NCI-H460 (cell line): ENCODE measurements at places on chromosomes 16 and 17. TPM values are rescaled to one million over a fixed set of nuclear protein-coding genes. Genes with fewer than 3 reads are reported as not detected.

CTF1 gene
- total RNA-seq: 0.59 and 0.92 TPM in 2 replicates

KRTAP4-3 gene
- total RNA-seq: not detected in 2 replicates

ODAD4 gene
- 0.46 and 1.3 TPM in 2 replicates for total RNA-seq

TBKBP1 gene
- total RNA-seq: 2.7 and 5.3 TPM in 2 replicates

DNA sequence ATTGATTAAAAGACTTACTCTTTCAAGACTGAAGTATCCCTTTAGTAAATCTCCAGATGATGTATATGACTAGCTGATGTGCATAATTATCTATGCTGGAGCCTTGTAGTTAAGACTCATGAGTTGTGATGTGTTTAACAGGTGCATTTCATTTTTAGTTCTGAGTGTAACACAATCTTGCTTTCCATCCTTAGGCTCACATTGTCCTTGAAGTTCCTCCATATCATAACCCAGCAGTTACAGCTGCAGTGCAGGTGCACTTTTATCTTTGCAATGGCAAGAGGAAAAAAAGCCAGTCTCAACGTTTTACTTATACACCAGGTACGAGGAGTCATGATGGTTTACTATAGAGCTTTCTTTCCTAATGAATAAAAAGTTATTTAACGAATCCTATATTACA is 52.9 kb downstream of the ESRP2 start:
- DNase-seq: no peak

DNA sequence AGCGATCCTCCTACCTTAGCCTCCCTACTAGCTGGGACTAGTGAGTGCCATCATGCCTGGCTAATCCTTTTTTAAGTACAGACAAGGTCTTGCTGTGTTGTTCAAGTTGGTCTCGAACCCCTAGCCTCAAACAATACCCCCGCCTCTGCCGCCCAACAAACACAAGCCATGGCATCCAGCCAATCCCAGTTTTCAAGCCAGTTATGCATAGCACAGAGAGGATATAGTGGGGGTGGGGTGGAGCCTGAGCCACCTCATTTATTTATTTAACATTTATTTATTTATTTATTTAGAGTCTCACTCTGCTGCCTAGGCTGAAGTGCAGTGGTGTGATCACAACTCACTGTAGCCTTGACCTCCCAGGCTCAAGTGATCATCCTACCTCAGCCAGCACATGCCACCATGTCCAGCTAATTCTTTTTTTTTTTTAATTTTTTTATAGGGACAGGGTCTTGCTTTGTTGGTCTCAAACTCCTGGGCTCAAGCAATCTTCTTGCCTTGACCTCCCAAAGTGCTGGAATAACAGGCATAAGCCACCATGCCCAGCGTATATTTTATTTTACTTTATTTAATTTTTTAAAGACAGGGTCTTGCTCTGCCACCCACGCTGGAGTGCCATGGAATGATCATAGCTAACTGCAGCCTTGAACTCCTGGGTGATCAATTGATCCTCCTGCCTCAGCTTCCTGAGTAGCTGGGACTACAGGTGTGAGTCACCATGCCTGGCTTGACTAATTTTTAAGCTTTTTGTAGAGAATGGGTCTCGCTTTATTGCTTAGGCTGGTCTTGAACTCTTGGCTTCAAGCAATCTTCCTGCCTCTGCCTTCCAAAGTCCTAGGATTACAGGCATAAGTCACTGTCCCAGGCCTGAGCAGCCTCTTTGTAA is 26.2 kb upstream of the KLHL11 start:
- peak; percentile 35 for DNase-seq

DNA sequence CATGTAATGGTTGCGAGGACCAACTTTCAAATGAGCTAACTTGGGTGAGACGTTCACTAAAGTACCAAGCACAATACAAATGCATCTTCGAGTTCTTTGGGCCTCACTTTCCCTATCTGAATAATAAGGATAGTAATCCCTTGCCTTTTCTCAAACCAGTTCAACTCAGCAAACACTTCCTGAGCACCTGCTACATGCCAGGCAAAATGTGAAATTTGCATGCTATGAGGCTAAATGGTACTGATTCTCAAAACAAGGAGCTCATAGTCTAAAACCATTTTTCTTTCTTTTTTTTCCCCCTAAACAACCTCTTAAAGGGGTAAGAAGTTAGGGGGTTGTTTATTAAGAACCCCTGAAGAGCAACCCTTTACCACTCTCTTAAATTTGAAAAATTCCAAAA is 101.4 kb upstream of the HLF start:
- no peak for DNase-seq

DNA sequence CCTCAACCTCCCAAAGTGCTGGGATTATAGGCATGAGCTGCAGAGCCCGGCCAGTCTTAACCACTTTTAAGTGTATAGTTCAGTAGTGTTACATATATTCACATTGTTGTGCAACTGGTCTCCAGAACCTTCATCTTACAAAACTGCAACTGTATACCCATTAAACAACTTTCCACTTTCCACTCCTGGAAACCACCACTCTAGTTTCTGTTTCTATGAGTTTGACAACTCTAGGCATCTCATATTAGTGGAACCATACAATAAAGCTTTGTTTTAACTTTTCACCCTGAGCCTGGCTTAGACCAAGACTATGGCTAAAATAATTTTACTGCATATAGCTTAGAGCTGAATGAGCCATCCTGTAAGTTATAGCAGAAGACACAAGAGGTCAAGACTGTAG is 108.0 kb upstream of the GOT2 start:
- DNase-seq: no peak

- DNase-seq: no peak
Measured at GRCh38 chr16:1180549-1181403, 27.9 kb downstream of the CACNA1H start.

DNA sequence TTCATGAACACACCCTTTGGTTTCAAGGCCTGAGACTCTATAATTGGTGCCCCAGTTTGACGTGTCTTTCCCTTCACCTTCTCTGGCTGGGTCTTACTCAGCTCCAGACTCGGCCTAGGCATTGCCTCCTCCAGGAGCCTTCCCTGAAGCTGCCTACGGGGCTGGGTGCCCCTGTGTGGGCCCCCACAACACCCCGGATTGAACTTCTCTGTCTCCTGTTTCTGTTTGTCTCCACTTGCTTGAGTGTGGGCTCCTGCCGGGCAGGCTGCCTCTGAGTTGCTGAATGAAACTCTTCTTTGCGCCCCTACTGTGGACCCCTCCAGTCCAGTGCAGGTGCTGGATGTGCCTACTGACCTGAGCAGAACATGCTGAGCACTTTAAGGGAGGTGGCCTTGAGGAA is 2.3 kb upstream of the MPRIP start:
- DNase-seq: no peak

DNA sequence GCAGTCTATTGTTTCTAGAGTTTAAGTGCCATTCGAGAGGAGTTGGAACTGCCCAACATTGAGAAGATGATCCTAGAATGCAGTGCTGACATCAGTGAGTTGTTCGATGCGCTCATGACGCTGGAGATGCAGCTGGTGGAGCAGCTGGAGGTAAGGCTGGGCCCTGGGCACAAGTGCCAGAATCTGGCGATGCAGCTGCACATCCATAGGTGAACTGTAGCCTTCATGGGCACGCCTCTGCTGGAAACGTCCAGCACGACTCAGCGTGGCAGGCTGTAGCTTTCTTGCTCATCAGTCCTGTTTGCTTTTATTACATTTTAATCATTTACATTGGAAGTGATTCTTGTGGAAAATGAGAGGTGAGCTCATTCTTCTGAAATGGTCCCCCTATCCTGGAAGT is 31.7 kb downstream of the DRC3 start:
- DNase-seq: no peak

GRCh38 chr17:14903854-14904253 is 361.3 kb downstream of the PMP22 start:
- DNase-seq: no peak

GRCh38 chr16:53950677-53951076 is 246.7 kb downstream of the FTO start:
- no peak for DNase-seq

- no peak for DNase-seq
Measured at GRCh38 chr16:71880176-71880575, 3.8 kb downstream of the ZNF821 start.

DNA sequence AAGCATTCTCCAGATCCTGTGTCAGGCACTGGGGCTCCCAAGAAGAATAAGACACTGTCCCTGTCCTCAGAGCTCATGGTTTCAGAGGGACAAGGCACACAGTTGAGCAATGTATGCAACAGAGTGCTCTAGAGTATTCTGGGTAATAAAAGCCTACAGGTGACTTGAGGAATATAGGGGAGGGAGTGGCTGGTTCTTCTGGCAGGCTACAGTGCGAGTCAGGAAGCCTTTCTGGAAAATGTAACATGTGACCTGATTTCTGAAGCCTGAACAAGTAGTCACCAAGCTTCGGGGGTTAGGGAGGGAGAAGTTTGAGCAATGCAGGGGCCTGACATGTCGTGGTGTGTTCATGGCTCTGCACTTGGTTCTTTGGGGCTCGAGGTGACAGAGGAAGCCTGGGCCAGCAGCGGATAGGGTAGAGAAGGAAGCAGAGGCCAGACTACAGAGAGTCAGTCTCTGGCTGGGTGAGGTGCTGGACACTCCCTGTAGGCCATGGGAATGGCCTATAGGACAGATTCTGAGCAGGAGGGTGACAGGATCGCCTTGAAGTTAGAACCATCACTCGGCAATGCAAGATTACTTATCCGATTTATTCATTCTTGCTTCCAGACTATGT is 16.0 kb upstream of the LRRC75A start:
- DNase-seq: no peak

GRCh38 chr17:79156463-79157095 is 82.0 kb downstream of the ENGASE start:
- no peak for DNase-seq

DNA sequence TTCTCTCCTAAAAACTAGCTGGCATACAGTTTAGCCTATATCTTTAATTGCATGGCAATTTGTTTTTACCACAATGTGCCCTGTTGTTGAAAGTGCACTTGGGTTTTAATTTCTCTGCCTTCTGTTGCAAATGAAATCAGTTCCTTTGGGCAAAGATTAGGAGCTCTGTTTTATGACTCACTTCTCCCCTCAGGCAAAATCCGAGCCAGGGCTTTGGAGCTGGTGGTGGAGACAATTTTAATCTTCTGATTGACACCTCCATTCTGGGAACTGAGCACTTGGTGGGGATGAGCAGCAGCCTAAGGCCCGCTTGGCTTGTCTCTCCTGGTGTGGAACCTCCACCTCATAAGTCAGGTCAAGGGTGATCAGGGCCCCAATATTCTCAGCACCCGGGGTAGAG is 13.3 kb upstream of the MYH8 start:
- DNase-seq: no peak

DNA sequence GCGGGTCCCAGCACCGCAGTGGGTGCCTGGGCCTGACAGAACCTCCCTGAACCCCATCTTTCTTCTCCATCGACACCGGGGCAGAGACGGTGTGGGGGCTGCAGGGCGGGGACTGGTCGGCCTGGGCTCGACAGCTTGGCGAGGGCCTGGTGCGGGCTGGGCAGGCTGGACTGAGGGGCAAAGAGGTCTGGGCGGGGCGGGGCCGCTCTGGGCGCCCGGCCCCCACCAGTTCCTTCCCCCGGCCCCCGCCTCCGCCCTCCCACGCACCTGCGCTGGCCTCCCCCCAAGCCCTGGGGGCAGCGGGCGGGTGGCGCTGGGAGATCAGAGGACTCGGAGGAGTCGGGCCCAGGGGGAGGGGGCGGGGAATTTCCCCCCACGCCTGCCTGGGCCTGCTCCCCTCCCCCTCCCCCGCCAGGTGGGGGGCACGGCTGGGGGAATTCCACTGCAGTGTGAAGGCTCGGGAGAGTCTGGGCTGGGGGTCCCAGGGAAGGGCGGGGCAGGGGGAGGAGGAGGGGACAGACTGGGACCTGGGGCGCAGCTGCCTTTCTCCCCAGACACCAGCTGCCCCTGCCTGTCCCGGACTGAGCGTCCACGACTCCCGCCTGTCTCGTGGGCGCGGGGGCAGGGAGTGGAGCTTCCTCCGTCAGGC is 877 bp upstream of the KREMEN2 start:
- DNase-seq: no peak

DNA sequence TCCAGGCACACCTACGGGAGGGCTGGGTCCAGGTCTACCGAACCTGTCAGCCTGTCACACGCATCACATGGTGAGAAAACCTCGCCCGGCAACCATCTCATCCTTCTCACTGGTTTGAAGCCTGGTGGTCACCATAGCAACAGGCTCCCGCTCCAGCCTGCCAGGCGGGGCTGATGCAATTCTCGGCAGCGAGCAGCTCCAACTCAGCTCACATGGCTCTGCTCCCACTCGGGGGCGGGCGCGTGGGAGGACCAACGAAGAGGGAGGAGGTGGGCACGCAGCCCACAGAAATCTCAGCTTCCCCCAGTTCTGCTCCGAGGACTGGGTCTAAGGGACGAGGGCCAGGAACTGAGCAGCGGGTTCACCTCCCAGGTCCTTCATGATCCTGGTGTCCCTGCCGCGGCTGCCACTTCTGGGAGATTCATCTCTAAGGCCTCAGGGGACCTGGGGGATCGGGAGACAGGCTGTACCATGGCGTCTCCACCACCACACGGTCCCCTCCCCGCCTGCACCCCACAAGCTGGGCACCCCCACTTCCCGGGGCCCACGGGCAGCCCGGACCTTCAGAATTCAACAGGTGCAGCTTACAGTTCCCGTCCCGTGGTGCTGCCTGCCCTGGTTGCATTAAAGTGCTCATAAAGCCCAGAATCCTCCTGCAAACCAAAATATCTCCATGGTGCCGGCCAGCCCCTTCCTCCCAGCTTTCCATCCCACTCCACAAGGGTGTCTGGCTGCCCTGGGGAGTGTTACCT is 25.8 kb downstream of the ABR start:
- DNase-seq: peak; percentile 40

DNA sequence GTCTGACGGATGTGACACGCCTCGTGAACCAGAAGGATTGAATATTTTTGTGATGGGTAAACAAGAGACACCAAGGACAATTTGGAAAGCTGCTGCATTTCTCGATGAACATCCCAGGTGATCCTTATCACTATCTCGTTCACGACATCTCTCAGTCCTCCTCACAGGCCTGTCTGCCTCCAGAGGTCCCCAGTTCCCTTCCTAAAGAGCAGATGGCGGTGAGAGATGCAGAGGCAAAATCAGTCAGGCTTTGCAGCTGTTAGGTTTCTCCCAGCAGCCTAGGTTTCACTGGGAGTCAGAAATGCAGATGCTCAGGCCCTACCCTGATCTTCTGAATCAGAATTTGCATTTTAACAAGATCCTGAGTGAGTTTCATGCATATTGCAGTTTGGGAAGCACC is 23.6 kb downstream of the SCPEP1 start:
- DNase-seq: no peak

DNA sequence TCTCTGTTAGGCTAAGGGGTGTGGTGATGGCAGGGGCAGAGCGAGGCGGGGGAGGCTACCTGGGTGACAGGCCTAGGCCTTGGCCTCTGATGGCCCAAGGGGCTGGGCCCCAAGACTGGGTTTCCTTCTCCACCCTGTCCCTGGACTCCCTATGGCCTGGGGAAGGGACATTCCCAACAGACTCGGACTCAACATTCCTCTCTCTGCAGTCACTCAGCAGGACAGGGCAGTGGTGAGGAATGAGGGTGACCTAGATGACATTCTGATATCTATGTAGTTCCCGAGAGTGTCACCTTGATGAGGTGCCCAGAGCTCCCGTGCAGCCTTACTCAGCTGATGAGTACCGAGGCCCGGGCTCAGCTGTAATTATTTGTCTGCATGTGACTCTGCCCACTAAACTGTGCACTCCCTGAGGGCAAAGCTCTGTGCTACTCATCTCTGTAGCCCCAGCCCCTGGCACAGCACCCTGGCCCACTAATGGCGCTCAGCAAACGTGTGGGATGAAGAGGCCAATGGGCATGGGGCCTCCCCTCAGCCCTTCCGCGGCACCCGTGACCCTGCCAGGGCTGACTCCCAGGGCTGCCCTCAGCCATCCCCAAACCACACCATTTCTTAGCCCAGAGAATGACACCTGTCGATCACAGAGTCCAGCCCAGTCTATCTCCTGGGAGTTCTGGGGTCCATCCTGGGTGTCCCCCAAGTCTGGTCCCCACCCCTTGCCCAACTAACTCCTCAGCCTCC is 2.2 kb downstream of the PLCD3 start:
- no peak for DNase-seq
